WTC11 (cell line): ENCODE measurements at places on chromosomes 6 and 20.

DNA sequence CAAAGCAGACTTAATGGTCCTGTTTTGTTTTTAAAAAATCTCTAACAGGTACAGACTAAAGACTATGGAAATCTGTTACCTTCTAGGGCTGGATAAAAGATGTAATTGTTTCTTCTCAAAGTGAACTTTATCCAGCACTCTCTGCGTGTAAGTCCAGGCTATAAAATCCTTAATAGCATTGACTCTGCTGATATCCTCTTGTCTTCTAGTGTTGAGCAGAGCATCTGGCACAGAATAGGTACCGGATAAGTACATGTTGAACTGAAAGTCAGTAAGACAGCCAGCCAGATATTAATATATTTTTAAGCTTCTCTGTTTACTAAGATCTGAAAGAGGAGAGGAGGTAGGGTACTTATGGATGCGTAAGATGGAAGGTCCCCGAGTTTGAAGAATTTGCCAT is 262.3 kb downstream of the TBC1D7 start:
- H3K4me1 ChIP-seq: no peaks in the 10 kb centered on the region
- no peak for DNase-seq
- no peak overlapping the region for H3K4me3 ChIP-seq
- H3K27ac ChIP-seq: no peak overlapping the region

- H3K4me3 ChIP-seq: peak overlapping the region; percentile 87
- peak; percentile 42 for DNase-seq
- H3K4me1 ChIP-seq: peaks cover 51% of the 10 kb centered on the region
- H3K36me3 ChIP-seq: no peaks in the 10 kb centered on the region
- H3K27ac ChIP-seq: peak overlapping the region; percentile 56
- H3K27me3 ChIP-seq: peaks cover 98% of the 10 kb centered on the region
These were observed 4.1 kb downstream of the LINC00237 start for GRCh38 chr20:21101932-21102575.

DNA sequence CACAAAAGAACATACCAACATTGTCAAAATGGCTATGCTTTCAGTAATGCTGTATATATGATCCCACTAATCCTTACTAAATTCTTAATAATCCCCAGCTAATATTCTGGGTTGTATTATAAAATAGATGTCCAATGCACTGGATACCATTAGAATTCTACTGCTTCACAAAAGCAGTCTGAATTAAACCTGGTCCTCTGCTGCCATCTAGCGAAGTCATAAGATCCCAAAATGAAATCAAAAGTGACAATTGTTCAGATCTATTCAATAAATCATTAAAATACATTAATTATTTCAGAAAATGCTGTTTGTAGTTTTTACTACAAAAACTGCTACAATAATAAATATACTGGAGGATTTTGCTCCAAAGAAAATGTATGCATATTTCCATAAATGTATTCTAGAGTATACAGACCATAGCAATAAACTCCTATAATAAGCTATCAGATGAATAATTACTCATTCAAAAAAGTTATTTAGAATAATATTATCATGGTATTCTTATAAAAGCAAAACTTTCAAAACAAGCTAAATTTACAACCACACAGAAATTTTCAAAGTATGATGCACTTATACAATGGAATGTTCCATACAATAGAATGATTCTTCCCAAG is 92.6 kb downstream of the RNGTT start:
- H3K27ac ChIP-seq: no peak overlapping the region
- DNase-seq: no peak
- peaks cover 2% of the 10 kb centered on the region; the same call in 1 of the 2 replicates for H3K4me1 ChIP-seq
- H3K36me3 ChIP-seq: no peaks in the 10 kb centered on the region

DNA sequence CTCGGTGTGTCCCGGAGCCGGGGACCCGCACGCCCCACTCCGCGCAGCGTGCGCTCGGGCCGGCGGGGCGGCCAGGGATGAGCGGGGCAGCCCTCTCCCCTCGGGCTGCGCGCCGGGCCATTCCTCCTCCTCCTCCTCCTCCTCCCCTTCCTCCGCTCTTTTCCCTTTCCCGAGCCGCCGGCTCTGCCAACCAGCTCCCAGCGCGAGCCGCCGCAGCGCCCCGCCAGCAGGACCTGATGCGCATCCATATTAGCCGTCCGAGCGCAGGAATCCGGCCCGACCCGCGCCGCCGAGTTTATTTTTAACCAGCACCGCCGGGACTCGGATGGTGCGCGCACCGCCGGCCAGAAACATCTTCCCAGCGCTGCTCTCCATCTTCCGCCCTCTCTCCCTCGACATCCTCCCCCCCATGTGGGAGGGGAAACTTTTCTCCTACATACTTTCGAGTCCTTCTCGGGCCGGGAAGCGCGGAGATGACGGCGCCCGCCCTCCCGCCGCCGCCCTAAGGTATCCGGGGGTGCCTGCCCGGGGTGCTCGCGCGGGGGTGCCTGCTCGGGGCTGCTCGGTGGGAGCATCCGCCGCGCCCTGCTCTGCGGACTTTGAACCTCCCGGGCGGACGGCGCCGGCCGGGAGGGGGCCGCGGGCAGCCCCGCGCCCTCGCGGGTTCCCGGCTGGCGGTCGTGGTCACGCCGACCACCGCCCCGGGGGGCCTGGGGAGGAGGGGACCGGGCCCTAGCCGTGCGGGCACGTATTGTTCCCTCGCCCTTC is 619 bp downstream of the RREB1 start:
- DNase-seq: peak; percentile 60
- H3K27me3 ChIP-seq: peaks cover 25% of the 10 kb centered on the region
- H3K27ac ChIP-seq: no peak overlapping the region
- H3K4me3 ChIP-seq: peak overlapping the region; percentile 90
- no peaks in the 10 kb centered on the region for H3K36me3 ChIP-seq

- H3K27ac ChIP-seq: no peak overlapping the region
- no peaks in the 10 kb centered on the region for H3K27me3 ChIP-seq
- no peak overlapping the region for H3K4me3 ChIP-seq
- H3K36me3 ChIP-seq: peaks cover 21% of the 10 kb centered on the region
These were observed 158.7 kb downstream of the SOX4 start for GRCh38 chr6:21752054-21752811.

DNA sequence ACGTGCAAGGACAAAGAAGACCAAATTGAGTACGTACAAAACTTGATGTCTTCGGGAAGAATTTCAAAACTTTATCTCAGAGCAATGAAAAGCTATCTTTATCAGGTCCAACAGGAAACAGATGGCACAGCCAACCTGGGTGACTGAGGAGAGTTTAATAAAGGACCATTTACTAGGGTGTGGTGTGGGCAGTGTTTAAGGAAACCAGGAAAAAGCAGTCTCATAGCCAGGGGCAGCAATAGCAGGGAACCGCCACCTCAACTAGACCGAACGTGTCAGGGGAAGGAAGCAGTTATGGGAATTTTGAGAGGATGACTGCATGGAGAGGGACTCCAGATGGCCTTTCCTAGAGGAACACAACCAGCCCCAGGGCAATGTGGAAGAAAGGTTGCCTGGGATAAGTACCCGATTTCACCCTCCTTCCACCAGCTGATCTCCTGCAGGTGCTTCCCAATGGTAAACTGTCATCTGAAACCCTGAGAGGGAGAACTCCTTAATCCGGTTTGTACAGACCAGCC is 15.2 kb upstream of the TAAR5 start:
- H3K4me3 ChIP-seq: no peak overlapping the region
- H3K4me1 ChIP-seq: no peaks in the 10 kb centered on the region
- DNase-seq: no peak
- H3K27me3 ChIP-seq: peaks cover 5% of the 10 kb centered on the region
- H3K27ac ChIP-seq: no peak overlapping the region

GRCh38 chr6:17015144-17015543 is 86.7 kb upstream of the STMND1 start:
- peak overlapping the region; percentile 49 for H3K4me3 ChIP-seq
- H3K27me3 ChIP-seq: peaks cover 9% of the 10 kb centered on the region
- H3K27ac ChIP-seq: no peak overlapping the region
- peaks cover 9% of the 10 kb centered on the region for H3K4me1 ChIP-seq
- peaks cover 8% of the 10 kb centered on the region for H3K36me3 ChIP-seq

- H3K4me3 ChIP-seq: no peak overlapping the region
- H3K27me3 ChIP-seq: no peaks in the 10 kb centered on the region
- H3K27ac ChIP-seq: no peak overlapping the region
These were observed 19.2 kb downstream of the PHACTR1 start for GRCh38 chr6:12735786-12736185.

GRCh38 chr6:119310486-119311036 is 39.0 kb downstream of the MAN1A1 start:
- DNase-seq: no peak
- H3K36me3 ChIP-seq: no peaks in the 10 kb centered on the region
- no peak overlapping the region for H3K4me3 ChIP-seq
- peak overlapping the region; percentile 32; the same call in 1 of the 2 replicates for H3K27ac ChIP-seq
- H3K27me3 ChIP-seq: no peaks in the 10 kb centered on the region
- peaks cover 18% of the 10 kb centered on the region for H3K4me1 ChIP-seq

GRCh38 chr6:96194675-96195074 is 178.9 kb downstream of the FUT9 start:
- peak overlapping the region; percentile 10 for H3K27ac ChIP-seq
- H3K4me1 ChIP-seq: peaks cover 29% of the 10 kb centered on the region
- H3K36me3 ChIP-seq: peaks cover 30% of the 10 kb centered on the region
- H3K4me3 ChIP-seq: no peak overlapping the region

GRCh38 chr6:4318321-4318720 is 182.9 kb upstream of the ECI2 start:
- no peak overlapping the region for H3K4me3 ChIP-seq
- DNase-seq: no peak
- peaks cover 6% of the 10 kb centered on the region; the same call in 1 of the 2 replicates for H3K27me3 ChIP-seq
- H3K4me1 ChIP-seq: peaks cover 44% of the 10 kb centered on the region

- H3K27me3 ChIP-seq: peaks cover 75% of the 10 kb centered on the region
- H3K27ac ChIP-seq: peak overlapping the region; percentile 23; the same call in 1 of the 2 replicates
- peaks cover 15% of the 10 kb centered on the region for H3K4me1 ChIP-seq
These were observed 152.8 kb downstream of the GRM4 start for GRCh38 chr6:33993091-33993490.

GRCh38 chr6:157967486-157967885 is 14.2 kb upstream of the SYNJ2 start:
- peaks cover 22% of the 10 kb centered on the region for H3K4me1 ChIP-seq
- no peaks in the 10 kb centered on the region for H3K36me3 ChIP-seq
- no peak for DNase-seq
- H3K27me3 ChIP-seq: no peaks in the 10 kb centered on the region
- H3K27ac ChIP-seq: no peak overlapping the region

GRCh38 chr6:143549221-143549948 is 37.9 kb upstream of the FUCA2 start:
- H3K4me1 ChIP-seq: peaks cover 3% of the 10 kb centered on the region; the same call in 1 of the 2 replicates
- H3K36me3 ChIP-seq: no peaks in the 10 kb centered on the region
- no peak overlapping the region for H3K27ac ChIP-seq
- no peaks in the 10 kb centered on the region for H3K27me3 ChIP-seq
- H3K4me3 ChIP-seq: no peak overlapping the region

DNA sequence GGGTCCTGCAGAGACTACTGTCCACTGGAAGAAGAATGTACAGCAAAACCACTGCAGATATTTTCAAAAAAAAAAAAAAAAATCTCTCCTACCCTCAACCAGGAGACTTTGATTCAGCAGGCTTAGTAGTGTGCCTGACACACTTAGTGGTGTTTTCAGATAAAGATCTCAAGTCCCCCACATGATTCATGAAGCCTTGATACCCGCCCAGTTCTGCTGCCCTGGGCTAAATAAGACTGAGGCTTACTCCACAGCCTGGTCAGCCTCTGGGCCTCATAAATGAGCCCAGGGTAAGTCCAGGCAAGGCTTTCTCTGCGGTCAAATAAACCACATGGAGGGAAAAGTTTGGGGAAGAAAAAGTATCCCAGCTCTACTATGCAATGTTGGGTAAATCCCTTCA is 222.1 kb upstream of the ARID1B start:
- H3K27ac ChIP-seq: no peak overlapping the region
- no peaks in the 10 kb centered on the region for H3K4me1 ChIP-seq
- DNase-seq: no peak
- peaks cover 5% of the 10 kb centered on the region for H3K36me3 ChIP-seq
- H3K4me3 ChIP-seq: no peak overlapping the region

- DNase-seq: no peak
- H3K27ac ChIP-seq: no peak overlapping the region
- H3K4me3 ChIP-seq: no peak overlapping the region
- H3K4me1 ChIP-seq: peaks cover 17% of the 10 kb centered on the region
- H3K36me3 ChIP-seq: no peaks in the 10 kb centered on the region
These were observed 82.5 kb upstream of the PTPN1 start for GRCh38 chr20:50427719-50428083.

DNA sequence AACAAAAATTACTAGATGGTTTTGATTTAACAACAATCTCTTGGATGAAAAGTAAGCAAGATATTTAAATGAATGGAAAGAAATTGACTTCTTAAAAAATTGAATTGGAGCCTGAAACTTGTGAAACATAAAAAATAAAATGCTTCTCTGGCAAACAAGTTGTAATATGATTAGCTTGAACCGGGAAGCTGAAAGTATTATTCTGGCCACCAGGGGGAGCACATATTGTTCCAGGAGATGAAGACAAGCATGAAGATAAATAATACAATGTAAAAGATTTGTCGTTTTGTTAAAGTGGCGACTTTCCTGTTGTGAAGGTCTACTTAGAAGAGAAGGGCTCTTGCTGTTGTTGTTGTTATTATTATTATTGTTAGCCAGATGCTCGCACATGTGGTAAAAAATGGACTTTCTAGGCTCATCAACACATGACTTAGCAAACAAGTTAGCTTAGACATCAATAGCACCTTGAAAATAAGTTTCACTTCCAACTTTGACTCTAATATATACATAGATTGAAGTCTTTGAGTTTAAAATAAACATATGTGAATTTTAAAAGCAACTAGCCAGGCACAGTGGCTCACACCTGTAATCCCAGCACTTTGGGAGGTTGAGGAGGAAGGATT is 14.2 kb downstream of the PAX1 start:
- H3K4me3 ChIP-seq: no peak overlapping the region
- H3K36me3 ChIP-seq: no peaks in the 10 kb centered on the region
- no peak overlapping the region for H3K27ac ChIP-seq
- peak; percentile 74 for DNase-seq

DNA sequence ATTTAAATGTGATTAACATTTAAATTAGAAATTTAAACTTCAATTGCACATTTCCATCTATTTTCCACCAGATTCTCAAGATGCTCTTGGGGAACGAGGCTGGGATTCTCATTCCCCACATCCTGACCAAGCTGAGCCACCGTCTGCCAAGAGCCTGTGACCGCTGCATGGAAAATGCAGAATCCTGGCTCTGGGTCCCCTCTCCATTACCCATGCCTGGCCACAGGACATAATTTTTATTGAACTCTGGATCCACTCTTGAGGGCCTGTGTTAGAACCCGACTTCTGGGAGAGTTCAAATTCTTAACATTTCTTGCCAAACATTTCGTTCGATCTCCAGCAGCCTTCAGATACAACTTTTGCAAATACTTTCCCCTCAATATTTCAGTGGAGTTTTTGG is 201.6 kb upstream of the SNX9 start:
- peaks cover 21% of the 10 kb centered on the region for H3K4me1 ChIP-seq
- peaks cover 12% of the 10 kb centered on the region for H3K36me3 ChIP-seq
- H3K4me3 ChIP-seq: no peak overlapping the region
